ENCODE measurements at places on chromosomes 4 and X. TPM values are rescaled to one million over a fixed set of nuclear protein-coding genes. Genes with fewer than 3 reads are reported as not detected.

The PCDH7 gene
- 139 TPM for total RNA-seq

The CLNK gene
- not detected for total RNA-seq

DNA sequence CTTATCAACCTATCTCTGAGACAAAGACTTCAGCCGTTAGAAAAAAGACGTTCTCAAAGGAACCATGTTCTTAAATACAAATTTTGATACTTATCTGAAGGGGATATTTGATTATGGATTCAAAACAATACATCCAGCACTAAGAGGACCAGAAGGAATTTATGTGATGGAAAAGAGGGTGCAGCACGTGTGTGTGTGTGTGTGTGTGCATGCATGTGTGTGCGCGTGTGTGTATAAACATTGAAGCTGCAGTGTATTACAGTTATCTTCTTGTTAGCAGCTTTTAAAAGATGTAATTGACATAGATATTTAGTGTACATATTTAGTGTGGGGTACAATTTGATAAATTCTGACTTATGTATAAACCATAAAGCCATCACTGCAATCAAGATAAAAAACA, 44.9 kb downstream of the ANK2 start:
- DNase-seq: no peak

GRCh38 chrX:9882669-9883446, 84.3 kb upstream of the CLDN34 start:
- DNase-seq: no peak

Data from osteocyte (in vitro differentiated cells).